Neural progenitor cell (in vitro differentiated cells): ENCODE measurements at places on chromosomes 13 and 19. TPM values are rescaled to one million over a fixed set of nuclear protein-coding genes. Genes with fewer than 3 reads are reported as not detected.

DNA sequence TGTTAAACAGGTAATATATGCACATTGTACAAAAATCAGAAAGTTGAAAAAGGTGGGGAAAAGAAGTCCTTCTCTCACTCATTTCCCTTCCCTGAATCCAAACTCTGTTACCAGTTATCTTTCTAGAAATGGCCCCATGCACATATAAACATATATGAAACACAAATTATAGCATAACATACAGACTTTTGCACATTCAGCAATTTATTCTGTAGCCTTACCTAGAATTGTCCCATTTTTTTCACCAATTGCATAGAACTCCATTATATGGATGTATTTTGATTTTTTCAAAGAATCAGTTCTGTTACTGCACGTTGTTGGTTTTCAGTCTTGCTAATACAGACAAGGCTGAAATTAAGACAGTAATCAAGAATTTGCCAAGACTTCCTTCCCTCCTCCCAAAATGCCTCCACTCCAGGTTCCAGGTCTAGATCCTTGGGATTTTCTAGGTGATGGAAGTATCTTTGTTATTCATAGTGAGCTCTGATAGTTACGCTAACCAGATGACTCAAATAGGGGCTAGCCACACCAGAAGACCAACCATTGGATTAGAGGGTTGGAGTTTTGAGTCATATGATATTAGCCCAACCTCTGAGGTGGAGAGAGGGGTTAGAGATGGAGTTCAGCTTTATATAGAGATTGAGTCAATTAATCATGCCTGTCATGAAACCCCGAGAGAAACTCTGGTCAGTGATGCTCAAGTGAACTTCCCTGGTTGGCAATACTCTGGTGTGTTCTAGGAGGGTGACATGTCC, 30.7 kb downstream of the GPR180 start:
- H3K4me3 ChIP-seq, result no peak overlapping the region
- DNase-seq, result no peak
- H3K36me3 ChIP-seq, result peaks cover 4% of the 10 kb centered on the region
- H3K27ac ChIP-seq, result no peak overlapping the region
- no peaks in the 10 kb centered on the region for H3K27me3 ChIP-seq

DNA sequence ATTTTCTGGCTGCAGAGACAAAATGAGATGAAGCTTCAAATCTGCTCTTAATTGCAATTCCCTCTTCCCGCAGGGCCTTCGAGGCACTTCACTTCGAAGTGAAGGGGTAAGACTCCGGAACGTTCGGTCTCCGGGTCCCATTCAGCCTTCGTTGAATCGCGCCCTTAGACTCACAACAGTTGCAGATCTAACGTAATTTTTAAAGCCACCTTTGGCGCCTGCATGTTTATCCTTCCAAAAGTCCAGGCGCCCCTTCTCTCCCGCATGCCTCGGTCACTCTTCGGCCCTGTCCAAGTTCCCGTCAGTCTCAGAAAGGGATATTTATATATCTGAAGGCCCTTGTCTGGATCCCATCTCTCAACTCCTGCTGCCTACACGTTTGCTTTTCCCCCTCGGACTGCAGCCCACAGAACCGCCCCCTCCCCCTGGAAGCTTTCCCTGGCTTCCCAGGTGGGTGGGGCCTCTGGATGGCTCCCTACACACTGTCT, 915 bp upstream of the KCTD12 start:
- H3K27me3 ChIP-seq, result peaks cover 90% of the 10 kb centered on the region
- H3K36me3 ChIP-seq, result no peaks in the 10 kb centered on the region
- H3K4me3 ChIP-seq, result peak overlapping the region; percentile 68
- H3K27ac ChIP-seq, result no peak overlapping the region
- peak; percentile 48 for DNase-seq
- H3K4me1 ChIP-seq, result peaks cover 14% of the 10 kb centered on the region

GRCh38 chr13:41956272-41956671, 4.6 kb downstream of the VWA8 start:
- no peak overlapping the region for H3K4me3 ChIP-seq
- DNase-seq, result no peak
- no peaks in the 10 kb centered on the region for H3K4me1 ChIP-seq
- H3K27ac ChIP-seq, result no peak overlapping the region
- peaks cover 9% of the 10 kb centered on the region for H3K27me3 ChIP-seq

- H3K4me3 ChIP-seq, result no peak overlapping the region
- no peaks in the 10 kb centered on the region for H3K27me3 ChIP-seq
- H3K27ac ChIP-seq, result no peak overlapping the region
Measured at GRCh38 chr19:29745253-29745652, 30.2 kb upstream of the C19orf12 start.

DNA sequence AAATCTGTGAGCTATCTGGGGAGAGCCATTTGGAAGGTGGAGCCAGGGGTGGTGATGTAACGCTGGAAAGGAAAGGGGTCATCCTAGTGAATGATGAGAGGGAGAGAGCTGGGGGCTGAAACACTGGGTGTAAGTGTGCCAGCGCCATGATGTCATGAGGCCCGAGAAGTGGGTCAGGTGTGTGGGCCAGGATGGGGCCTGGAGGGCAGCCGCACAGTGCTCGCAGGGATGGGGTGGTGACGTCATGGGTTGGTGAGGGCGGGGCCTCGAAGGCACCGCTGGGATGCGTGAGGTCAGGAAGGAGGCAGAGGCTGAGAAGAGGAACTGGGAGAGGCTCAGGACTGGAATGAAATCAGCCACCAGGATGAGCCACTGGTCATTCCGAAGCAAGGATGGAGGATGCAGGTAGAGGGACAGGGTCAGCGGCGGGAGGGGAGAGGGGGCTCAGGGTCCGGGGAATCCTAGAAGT, 4.4 kb downstream of the CCDC61 start:
- H3K27ac ChIP-seq, result no peak overlapping the region
- peaks cover 11% of the 10 kb centered on the region for H3K4me1 ChIP-seq
- peak; percentile 78 for DNase-seq

CLEC17A gene
- total RNA-seq, result 0.31 TPM in 1 of 2 replicates, not detected in the other
